ENCODE measurements at places on chromosomes 7 and 10.
A peak's percentile ranks its signal among the peaks of the same experiment; 100 is the strongest.

DNA sequence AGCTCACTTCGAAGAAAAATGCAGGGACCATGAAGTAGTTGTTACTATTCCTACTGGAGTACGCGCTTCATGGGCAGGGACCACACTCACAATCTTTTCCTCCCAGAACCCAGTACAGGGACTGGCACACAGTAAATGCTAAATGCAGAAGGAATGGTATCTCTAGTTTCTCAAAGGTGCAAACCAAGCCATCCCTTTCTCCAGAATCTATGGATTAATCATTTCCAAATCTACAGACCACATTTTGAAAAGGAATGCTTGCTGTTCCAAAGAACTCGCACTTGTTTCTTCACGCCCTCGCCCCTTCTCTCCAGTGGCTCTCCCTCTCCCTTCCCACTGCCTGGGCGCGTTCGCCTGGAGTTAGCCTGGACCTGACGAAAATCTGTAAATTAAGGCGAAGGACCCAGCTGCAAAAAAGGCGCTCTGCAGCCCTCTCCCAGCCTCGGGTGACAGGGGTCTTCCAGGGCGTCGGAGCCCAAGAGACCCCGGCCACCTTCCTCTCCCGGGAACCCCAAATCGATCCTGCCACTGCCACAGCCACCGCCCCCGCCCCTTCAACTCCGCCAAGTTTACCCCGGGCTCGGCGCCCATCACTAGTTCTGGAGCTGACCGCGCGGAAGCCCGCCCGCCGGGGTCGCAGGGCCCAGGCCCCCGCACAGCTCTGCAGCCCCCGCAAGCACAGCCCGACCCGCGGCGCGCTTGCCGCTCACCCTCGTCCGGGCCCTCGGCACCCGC lies 527 bp downstream of the PDIA4 start:
- no peak for DNase-seq

- DNase-seq = no peak
Measured at GRCh38 chr7:50329775-50330174, 25.3 kb downstream of the IKZF1 start.

- DNase-seq = no peak
Measured at GRCh38 chr7:113715981-113716856, 202.6 kb downstream of the PPP1R3A start.

- DNase-seq = peak; percentile 19
Measured at GRCh38 chr10:122013311-122013780, 24.4 kb downstream of the TACC2 start.

- no peak for DNase-seq
Measured at GRCh38 chr7:109639561-109639960, 1069.9 kb downstream of the DNAJB9 start.

- DNase-seq = no peak
Measured at GRCh38 chr10:60032723-60033122, 126.4 kb upstream of the CCDC6 start.

- DNase-seq = no peak
Measured at GRCh38 chr10:5078547-5079180, 15.6 kb upstream of the AKR1C3 start.

GRCh38 chr7:98202367-98203195 lies 8.7 kb upstream of the BHLHA15 start:
- DNase-seq = peak; percentile 57

DNA sequence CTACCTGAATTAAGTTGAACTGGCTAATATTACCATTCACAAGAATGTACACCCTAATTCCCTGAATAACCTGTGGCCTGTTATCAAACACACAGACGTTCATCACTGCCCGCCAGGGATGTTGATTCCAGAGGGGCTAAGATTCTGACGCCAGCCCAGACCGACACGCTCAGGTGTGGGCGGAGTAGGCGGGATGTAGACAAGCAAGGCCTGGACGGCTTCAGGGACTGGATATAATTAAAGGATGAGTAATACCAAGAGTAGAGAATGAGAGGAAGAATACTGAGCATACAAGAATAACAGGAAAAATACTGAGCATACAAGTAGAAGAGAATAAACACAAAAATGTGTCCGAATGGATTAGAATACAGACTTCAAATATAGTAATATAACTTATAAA lies 29.0 kb downstream of the CUBN start:
- DNase-seq = no peak

DNA sequence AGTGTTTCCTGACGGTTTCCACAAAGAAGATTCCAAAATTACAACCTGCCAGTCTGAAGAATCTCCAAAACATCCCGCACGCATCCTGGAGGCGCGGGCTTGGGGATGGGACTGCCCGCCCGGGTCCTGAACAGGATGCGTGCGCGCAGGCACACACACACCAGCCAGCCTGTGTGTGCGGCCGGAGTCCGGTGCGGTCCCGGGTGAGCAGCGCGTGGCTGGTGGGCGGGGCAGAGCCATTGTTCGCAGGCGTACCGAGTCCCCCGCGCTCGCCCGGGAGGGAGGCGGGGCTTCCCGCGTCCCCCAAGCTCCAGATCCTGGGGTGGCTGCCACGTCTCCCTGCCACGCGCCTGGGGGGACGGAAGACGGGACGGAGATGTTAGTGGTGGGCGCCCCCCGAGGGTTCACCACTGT lies 675 bp upstream of the SCD start:
- DNase-seq = peak; percentile 76

- DNase-seq = no peak
Measured at GRCh38 chr7:29139191-29139590, 7.1 kb downstream of the CPVL start.

DNA sequence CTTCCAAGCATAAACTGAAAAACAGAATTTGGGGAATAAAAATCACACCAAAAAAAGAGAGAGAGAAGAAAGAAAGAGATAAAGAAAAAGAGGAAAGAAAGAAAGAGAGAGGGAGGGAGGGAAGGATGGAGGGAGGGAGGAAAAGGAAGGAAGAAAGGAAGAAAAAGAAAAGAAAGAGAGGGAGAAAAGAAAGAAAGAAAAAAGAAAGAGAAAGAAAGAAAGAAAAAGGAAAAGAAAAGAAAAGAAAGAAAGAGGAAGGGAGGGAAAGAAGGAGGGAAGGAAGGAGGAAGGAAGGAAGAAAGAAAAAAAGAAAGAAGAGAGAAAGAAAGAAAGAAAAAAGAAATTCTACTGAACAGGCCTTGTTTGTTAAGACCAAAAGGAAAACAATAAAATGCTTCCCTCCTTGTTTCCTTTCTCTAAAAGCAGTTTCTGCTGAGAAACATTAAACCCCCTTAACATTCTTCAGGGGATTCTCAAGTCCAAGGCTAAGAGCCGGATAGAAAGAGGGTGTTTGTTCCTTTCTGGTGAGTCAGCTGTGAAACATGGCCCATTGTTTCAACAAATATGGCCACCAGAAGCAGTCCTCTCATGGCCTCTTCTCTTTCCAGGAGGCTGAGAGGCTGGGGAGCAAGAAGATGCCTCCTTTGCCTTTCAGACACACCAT lies 46.9 kb upstream of the GPAM start:
- DNase-seq = no peak

GRCh38 chr7:100586266-100587025 lies at the start of gene FBXO24:
Gene FBXO24, plus strand, starts transcription at chr7:100586328. Its CDS starts 298 bp downstream, at chr7:100586626.
- peak; percentile 99 for DNase-seq

GRCh38 chr7:25358926-25359325 lies 130.6 kb upstream of the NPVF start:
- no peak for DNase-seq

- DNase-seq = no peak
Measured at GRCh38 chr7:79008786-79009185, 444.7 kb downstream of the MAGI2 start.

- no peak for DNase-seq
Measured at GRCh38 chr10:37301271-37301670, 175.9 kb downstream of the ANKRD30A start.

DNA sequence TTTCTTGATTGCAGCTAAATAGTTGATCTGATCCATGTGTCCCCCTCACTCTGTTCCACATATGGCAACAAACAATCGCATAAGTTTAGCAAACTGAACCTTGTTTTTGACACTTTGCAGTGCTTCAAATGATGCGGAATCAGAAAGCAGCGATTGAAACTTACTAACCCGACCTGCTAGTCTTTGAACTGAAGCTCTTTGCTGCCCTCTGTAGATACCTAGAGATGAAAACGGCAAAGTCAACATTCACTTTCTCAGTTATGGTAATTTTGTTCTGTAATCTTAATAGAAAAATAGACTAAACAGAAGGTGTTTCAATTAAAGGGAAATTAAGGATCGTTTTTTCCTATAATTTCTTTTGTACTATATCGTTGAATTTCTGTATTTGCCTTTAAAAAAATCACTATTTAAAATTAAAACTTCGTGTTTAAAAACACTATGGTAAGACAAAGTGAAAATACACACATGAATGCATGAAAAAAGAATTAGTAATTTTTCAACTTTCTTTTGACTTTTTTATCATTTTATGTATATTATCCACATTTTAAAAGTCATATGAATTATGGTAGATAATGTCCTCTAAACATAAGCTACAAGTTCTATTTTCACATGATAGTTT lies 276.5 kb downstream of the MAGI2 start:
- no peak for DNase-seq

GRCh38 chr7:114710499-114710898 lies 211.4 kb upstream of the MDFIC start:
- DNase-seq = no peak

GRCh38 chr10:96910488-96911395 lies 78.6 kb downstream of the LCOR start:
- DNase-seq = no peak

DNA sequence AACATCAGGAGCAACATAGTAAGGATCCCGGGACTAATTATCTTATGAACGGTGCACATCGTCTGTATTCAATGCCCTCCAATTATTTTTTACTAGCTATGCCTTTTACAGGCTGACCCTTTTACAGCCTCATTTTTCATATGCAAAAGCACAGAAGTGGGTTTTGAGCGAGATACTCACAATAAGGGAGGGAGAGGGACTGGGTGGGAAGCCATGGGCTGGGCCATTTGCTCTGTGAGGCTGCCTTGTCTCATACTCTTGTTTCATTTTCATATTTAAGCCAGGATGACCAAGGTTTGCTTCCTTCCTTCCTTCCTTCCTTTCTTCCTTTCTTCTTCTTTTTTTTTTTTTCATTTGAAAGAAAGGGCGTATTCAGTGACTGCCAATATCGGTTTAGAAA lies 259.3 kb downstream of the TRIL start:
- no peak for DNase-seq

GRCh38 chr10:69232252-69232651 lies 12.1 kb downstream of the HKDC1 start:
- no peak for DNase-seq

DNA sequence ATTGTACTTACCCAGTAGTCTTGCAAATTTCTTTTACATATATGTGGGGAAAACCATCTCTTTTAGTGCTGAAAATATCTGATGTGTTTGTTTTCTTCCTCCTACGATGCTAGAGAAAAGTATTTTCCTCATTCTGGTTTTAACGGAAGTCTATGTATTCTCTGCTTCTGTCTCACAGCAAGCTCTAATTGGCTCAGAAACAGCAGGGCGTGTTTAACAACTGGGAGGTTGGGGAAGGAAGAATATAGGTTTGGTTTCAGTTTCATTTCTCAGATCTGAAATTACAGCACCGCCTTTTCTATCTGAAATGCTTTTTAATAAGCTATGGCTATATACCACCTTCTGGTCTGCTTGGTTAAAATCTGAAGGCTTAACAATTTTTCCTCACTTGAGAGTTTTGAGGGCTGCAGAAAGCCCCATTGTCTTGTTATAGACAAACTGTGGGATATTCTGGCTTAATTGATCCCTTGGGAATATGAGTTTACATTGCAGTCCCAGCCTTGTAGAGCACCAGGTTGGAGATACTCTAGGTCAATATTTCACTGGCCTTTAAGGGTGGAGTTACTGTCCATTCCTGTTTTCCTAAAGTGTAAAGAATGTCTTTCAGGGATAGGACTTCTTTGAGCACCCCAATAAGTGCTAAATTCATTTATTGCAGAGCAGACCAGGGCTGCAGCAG lies at the start of gene SAMD9:
TSS of gene SAMD9 (minus strand) at position 128 of the 679 bp plus-strand sequence. CDS start 11,882 bp downstream, outside the sequence.
- peak; percentile 71 for DNase-seq

- no peak for DNase-seq
Measured at GRCh38 chr10:132827861-132828539, 42.1 kb upstream of the NKX6-2 start.

- DNase-seq = no peak
Measured at GRCh38 chr7:139367438-139368155, 7.9 kb downstream of the LUC7L2 start.

All from ascending aorta (tissue), 2 donors.